Hematopoietic multipotent progenitor cell treated with erythropoietin and hydrocortisone succinate and interleukin-3 and kit ligand, for 15 days (in vitro differentiated cells): ENCODE measurements at places on chromosomes 3 and 15.

- DNase-seq = no peak
Measured at GRCh38 chr3:37542772-37543449, 318.8 kb upstream of the CTDSPL start.

DNA sequence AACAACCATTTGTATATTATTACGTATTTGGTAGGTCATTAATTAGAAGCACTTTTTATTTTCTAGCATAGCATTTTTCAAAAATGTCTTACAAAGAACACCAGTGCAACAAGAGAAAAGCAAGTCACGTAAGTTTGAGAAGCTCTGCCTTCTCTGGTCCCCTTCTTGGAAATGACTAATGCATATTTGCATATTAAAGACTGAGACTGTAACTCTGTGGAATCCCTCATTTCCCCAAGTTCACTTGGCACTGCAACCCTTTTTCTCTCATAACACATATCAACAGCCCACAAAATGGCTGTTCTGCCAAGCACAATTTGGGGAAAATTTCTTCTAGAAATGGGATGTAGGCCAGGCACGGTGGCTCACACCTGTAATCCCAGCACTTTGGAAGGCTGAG, 176.3 kb downstream of the ERC2 start:
- no peak for DNase-seq

GRCh38 chr3:5464649-5465048, 277.1 kb downstream of the EDEM1 start:
- DNase-seq = no peak

DNA sequence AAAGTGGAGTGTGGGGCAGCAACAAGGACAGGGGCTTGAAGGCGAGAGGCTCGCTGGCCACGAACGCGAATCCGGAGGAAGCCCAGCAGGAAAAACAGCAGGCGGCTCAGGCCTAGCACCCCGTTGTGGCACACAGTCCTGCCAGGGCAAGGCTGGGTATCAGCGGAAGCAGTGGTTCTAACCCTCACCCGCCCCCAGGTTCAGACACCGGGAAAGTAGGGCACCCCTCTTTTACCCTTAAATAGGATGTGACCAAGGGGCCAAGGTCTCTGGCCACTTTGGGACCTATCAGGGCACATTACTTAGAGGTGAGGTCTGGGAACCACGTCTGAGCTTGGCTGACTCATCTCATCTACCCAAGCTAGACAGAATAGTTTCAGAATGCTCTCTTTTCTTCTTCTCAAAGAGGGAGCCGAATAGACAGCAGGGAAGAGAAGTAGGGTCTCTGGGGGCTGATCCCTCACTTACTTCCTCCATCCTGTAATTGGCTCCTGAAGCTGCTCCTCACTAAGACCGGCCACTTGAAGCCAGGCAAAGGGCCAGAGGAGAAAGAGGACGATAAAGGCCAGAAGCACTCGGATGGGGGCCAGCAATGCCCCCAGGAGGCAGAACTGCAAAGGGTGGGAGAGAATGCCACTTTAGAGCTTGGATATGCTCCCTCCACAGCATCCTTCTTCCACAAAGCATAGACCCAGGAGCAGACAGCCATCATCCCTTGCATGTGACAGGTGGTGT, 1.7 kb downstream of the LPCAT4 start:
- DNase-seq = no peak

GRCh38 chr3:60146121-60146520, 1096.3 kb upstream of the CFAP20DC start:
- no peak for DNase-seq

- DNase-seq = no peak
Measured at GRCh38 chr3:160748787-160749186, 7.2 kb upstream of the PPM1L start.

GRCh38 chr3:150238995-150239619, 169.0 kb upstream of the TSC22D2 start:
- no peak for DNase-seq

GRCh38 chr3:100100425-100100824, 13.9 kb downstream of the FILIP1L start:
- DNase-seq = no peak

GRCh38 chr3:58107597-58107996, 99.4 kb downstream of the FLNB start:
- DNase-seq = no peak

DNA sequence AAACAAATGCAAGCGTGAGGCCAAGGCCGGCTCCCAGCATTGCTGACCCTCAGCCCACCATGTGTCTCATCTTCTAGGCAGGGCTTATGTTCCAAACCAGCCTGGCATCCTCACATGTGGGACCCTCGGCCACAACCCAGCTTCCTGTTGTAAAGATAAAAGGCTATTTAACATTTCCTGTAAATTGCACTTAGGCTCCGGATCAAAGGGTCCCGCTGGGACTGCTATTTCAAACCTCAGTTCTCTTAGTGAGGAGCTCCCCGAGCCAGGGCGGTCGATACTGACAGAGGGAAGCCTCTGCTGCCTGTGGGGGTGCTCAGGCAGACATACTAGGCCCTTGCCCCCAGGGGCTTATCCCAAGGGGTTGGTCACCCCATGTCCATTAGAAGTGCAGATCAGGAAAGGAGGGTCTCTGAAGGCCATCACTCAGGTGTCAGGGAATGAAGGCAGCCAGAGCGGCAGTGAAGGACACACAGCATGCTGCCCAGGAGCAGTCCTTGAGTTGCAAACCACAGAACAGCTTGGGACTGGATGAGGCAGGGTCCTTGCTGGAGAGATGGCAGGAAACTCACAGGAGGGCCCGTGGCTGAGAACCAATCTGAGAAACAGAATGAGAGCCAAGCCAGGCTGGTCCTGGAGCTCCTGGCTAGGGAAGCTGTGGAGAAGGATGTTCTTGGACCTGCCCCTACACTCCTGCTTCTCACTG, 239.9 kb downstream of the TLE3 start:
- no peak for DNase-seq

- DNase-seq = no peak
Measured at GRCh38 chr3:187027531-187028278, 97.4 kb downstream of the ST6GAL1 start.

GRCh38 chr3:44678480-44679116, 30.1 kb downstream of the ZNF35 start:
- no peak for DNase-seq

GRCh38 chr3:71265365-71265915, 318.1 kb downstream of the FOXP1 start:
- peak; percentile 39 for DNase-seq

DNA sequence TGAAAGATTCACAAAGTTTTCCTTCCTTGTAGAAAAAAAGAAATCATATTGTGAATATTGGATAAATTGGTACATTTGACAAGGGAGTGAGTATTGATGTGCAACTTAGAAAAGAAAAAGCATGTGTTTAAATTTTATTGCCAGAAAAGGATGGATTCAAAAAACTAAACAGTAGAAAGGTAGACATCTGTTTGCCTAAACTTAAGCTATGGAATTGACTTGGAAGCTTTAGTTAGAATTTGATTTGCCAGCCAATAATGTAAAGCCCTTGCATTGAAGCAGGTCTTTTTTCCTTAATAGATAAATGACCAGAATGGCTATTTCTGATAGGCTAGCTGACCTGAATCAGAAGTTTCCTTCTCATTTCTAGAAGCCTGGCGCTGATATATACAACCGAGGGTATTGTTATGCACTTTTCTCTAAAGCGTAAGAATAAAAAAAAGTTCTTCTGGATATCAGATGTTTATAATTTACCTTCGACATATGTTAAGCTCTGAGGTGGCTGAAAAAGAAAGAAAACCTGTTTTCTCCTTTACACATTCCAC, 4.2 kb downstream of the RARB start:
- DNase-seq = no peak

DNA sequence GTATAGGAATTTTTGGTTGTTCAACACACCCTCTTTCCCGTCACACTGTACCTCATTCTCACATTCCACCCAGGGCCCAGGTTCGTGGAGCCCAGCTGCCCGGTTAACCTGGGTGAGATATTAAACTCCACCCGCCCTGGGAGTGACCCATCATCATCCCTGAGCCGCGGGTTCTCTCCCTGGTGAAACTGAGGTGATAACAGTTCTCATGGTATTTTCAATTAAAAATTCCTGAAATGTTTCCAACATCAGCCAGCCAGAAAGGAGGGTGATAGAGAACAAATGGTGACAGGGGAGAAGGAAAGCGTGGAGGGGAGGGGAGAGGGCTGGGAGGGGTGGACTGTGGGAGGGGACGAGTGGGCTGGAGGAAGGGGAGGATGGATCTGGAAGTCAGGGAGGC, 148.8 kb downstream of the ALDH1A2 start:
- DNase-seq = no peak

DNA sequence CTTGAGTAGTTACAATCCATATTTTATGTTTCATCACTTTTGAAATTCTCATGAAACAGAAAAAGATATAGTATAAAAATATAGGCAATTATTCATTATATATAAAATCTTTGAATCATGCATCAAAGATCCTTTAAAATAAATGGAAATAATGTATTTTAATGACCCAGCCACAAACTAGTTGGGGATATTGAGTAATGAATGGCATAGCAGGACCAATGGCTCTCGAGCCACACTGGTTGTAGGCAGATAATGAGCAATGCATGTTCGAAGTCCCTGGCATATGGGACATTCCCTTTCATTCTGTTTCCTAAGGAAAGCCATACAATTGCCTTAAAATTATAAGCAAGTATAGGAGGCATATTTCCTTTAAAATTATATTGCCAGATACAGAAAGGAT, 107.4 kb upstream of the IL12A start:
- DNase-seq = no peak

GRCh38 chr3:128296469-128297251, 143.4 kb downstream of the EEFSEC start:
- DNase-seq = no peak

GRCh38 chr3:171504376-171504775, 44.2 kb upstream of the TNIK start:
- DNase-seq = no peak

- no peak for DNase-seq
Measured at GRCh38 chr3:5198986-5199731, 11.7 kb downstream of the EDEM1 start.

DNA sequence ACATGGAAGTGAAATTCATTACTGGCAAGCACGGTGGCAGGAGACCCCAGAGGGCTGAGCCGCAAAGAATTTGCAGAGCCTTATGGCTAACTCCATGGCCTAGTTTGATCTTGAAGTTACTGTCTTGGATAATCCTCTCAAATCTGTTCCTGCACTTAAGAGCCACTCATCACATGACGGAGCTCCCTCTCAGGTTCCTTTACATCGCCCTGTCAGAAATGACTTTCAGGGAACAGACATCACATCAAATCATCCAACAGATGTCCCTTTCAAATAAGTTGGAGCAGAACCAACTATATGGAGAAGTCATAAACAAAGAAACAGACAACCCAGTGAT, 328.8 kb upstream of the THBS1 start:
- no peak for DNase-seq

DNA sequence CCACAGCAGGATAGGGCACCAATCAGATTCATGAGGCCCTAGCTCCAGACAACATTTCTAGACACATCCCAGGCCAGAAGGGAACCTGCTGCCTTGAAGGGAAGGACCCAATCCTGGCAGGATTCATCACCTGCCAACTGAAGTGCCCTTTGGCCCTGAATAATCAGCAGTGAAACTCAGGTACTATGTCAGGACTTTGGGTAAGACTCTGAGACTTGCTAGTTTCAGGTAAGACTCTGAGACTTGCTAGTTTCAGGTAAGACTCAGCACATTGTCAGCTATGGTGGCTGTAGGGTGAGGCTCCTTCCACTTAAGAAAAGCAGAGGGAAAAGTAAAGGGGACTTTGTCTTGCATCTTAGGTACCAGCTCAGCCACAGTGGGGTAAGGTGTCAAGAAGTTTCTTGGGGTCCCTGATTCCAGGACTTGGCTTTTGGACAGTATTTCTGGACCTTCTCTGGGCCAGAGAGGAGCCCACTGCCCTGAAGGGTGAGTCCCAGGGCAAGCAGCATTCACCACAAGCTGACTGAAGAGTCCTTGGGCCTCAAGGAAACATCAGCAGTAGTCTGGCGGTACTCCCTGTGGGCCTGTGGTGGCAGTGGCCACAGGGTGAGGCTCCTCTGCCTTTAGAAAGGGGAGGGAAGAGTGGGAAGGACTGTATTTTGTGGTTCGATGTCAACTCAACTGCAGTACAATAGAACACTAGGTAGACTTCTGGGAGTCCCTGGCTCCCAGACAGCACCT, 13.7 kb upstream of the COL8A1 start:
- DNase-seq = no peak

DNA sequence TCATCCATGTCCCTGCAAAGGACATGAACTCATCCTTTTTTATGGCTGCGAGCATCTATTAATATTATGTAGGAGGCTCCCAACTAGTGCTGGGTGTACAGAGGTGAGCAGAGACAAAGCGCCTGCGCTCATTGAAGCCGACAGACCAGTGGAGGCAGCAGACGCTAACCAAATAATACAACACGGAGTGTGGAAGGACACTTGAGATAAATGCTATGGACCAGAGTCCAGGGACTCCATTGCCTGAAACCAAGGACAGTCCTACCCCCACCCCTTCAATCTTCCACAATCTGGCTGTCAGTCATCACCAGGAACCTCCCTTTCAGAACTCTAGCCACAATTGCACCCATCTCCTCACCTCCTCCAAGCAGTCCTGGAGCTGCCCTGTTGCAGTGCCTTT, 41.5 kb downstream of the KLHL6 start:
- no peak for DNase-seq

DNA sequence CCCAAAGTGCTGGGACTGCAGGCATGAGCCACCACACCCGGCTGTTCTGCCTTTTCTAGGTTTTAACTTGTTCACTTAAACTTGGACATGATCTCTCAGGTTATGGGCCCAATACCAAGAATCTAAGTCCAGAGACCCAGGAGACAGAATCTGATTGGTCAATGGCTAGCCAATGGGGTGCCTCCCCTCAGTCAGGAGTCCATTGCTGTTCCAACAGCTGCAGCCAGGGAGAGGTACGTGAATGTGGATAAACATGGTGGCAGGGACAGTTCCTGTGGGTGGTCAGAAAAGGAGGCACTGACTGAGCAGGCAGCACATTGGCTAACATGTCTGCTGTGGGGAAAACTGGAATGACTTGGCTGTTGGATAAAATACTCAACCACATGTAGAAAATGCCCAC, 140.3 kb downstream of the RPLP1 start:
- DNase-seq = no peak

- DNase-seq = no peak
Measured at GRCh38 chr15:58473724-58474123, 41.9 kb downstream of the LIPC start.

- no peak for DNase-seq
Measured at GRCh38 chr3:69012100-69012799, 1.2 kb downstream of the EOGT start.

- DNase-seq = no peak
Measured at GRCh38 chr15:60353245-60353920, 44.4 kb downstream of the ANXA2 start.
